AML-193 (cell line): ENCODE measurements at places on chromosomes 11 and 22.

DNA sequence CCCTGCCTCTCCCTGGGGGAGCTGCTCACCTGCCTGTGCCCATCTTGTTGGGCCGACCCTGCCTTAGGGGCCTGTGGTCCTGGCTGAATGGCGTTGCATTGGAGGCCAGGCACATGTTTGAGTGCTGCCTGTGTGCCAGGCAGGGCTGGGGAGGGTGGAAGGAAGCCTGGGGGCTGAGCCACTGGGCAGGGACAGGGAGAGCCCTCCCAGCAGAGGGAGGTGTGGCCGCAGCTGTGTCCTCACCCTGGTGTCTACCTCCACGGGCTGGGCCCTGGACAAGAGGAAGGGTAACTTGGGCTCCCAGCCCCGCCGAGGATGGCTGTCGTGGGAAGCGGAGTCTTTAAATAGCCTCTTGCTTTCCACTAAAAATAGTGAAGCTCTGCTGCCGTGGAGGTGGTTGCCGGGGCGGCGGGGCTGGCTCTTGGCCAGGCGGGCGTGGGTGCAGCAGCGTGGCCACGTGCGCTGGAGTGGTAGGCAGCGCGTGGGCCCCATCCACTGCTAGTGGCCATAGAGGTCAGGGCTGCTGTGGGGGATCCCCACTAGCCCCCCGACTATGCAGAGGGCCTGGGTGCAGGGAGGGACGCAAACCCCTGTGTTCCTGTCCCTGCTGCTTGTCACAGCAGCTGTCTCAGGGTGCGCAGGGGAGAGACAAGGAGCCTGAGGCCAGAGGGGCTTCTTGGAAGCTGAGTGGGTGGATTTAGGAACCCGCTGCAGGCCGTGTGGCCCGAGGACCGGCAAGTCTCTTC, 6.2 kb downstream of the ZDHHC8 start:
- no peak for DNase-seq

GRCh38 chr11:1121813-1122663, 35.7 kb upstream of the MUC5AC start:
- no peak for DNase-seq

DNA sequence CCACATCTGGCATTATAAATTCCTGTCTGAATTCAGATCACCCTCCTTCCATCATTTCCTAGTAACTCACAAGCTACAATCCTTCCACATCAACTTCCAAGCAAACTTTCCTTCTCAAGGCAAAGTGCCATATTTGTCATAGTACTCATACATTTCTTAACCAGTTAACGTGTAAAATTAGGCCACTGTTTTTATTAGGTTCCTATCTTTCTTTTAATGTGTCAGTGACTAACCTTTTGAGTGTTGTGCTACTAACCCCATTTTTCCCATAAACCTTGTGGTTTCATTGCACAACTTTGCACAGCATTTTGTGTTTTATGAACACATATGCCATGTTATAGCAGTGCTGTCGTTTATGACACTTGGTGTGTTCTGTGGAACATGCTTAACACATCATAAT, 90.1 kb downstream of the KIF18A start:
- no peak for DNase-seq

DNA sequence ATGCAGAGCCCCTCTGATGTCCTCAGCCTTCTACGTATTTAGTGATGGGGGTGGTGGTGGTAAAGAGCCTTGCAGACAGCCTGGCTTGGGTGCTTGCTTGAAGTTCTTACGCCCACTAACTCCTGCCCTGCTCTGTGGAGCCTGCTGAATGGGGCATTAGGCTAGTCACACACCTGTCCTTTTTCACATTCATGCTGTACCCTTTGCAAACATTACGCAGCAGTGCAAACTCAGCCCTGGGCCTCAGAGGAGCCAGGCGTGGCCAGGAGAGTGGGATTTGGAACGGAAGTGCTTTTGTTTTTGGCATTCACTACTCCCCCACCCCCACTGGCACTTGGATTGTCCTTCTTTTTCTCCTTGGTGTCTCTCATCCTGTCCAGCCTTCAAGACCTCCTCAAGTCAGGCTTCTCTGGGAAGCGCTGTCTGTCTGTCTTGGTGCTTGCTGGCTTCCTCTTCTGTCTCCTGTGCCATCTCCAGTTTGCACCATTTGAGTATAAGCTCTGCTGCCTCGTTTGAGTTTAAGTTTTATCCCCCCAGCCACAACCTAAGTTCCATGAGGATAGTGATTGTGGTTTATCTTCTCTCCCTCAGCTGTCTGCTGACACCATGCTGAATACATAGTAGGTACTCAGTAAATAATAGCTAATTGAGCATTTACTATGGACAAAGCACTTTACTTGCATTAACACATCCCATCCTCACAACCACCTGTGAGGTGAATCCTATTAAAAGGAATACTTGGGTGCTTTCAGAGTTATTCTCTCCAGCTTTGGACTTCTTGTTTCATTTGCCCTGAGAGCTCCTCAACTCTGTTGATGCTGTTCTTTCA, 26.7 kb downstream of the ZBTB16 start:
- DNase-seq = no peak

GRCh38 chr22:37638391-37639069, 939 bp upstream of the SH3BP1 start:
- no peak for DNase-seq

DNA sequence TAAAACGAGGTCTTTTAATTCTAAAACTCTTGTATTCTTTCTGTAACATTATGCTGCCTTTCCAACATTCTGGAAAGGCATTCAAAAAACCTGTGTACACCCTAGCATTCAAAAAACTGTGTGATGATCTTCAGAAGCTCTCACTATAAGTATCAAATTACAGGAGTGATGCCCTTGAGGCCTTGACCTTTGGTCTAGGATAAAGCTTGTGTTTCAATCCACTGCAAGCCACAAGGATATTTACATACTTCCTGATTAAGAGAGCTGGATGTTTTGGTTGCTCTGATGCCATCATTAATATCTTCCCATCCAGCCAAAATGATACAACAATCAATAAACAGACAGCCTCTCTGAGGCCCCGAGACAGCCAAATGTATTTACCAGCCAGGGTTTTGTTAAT, 11.9 kb downstream of the CLPB start:
- DNase-seq = no peak

DNA sequence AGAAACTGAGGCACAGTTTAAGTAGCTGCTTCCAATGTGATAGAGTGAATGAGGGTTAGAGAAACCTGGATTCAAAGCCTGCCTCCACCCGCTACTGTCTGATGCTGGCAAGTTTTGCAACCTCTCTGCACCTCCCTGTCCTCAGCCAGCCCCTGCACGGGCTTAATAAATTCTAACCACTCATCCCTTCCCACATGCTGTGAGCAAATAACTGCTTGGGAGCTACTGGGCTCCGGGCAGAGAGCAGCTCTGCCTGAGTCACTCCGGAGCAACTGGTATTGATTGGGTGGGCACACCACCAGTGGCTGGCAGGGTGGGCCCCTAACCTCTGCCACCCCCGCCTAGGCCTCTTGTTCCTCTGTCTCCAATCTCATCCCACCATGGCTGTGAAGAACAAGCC, 104.3 kb upstream of the SYT13 start:
- no peak for DNase-seq

DNA sequence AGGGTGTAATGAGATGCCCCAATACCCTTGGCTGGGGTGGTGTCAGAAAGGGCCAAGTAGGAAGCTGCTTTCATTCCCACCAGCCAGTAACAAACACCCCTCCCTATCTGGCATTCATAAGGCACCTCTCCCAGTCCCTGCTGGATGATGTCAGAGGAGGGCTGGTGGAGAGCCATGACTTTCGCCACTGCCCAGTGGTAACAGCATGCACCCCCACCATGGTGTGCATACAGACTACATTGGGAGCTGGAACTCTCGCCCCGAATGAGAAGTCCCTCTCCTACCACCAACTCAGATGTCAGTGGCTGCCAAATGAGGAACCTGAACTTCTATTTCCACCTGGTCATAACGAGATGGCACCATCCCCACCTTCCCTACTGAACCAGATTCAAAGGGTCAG, 73.3 kb downstream of the SGSM3 start:
- DNase-seq = no peak

DNA sequence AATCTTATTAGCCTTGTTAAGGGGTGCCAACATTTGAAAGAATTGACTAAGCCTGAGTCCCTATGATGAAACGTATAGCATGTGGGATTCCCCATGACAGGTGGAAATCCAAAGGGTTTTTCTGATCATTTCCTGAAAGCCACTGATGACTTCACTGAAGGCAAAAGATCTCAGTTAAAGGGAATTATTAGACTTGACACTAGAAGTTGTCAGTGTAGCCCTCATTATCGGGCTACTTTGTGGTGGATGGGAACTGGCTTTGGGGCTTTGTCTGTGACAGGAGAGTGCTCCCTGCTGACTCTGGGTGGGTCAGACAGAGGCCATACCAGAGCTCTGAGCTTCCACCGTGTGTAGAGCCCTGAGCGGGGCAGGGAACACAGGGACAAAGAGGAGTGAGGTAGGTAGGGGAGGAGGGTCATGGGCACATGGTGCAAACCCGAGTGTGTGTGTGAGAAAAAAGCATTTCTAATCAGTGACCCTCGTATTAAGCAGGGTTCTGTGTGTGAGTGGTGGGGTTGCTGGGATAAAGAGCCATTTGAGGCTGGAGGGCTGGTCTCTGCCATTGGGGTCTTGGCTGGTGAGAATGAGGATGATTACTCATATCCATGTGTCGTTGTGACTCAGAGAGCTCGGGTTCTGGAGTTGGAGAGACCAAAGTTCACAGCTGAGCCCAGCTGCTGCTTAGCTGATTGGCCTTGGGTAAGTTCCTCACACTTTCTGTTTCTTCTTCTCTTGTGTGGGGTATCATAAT, 101.1 kb downstream of the GRIK4 start:
- no peak for DNase-seq

- DNase-seq = no peak
Observed at GRCh38 chr22:32531931-32532819, 57.6 kb downstream of the FBXO7 start.

DNA sequence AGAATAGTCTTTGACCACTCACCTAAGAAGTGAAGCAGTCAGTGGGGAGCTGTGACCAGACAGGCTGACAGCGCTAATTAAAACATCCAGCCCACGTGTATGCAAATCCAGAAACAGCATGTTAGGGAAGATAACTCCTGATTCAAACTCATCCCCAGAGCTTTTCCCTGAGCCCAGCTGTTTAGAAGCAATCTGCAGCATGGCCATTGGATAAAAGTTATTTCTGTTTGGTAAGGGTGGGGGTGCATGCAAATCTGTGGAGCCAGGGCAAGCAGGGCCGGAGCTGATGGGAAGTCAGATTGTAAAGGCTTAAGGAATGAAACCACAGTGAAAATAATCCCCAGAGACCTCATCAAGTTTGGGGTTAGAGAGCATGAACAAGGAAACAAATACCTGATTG, 247.9 kb upstream of the KIRREL3 start:
- no peak for DNase-seq

DNA sequence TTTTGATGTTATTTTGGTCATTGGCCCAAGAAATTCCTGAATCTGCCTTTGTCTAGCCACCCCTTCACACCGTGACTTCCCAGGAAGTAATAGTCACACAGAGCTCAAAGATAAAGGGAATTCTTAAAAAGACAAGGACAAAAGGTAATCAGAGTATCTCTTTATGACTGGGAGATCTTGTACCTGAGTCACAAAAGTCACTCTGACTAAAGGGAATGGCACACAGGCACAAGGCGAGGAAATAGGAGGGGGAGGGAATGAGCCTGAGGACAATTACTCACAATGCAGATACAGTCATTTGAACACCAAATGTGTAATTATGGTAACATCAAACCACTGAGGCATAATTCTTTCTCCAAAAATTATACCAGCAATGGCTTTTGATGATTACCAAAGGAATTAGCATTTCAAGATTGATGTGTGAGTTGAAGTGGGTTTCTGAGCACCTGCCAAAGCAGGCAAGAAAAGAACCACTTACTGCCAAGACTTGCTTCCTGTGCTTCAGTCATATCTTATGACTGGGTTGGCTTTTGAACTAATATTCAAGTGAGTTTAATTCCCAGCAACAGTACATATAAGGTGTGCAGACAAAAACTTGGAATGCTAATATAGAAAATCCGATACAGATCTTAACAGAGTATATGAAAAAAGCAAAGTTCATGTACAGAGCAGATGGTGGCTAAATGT, 856.4 kb downstream of the LRRC4C start:
- no peak for DNase-seq

DNA sequence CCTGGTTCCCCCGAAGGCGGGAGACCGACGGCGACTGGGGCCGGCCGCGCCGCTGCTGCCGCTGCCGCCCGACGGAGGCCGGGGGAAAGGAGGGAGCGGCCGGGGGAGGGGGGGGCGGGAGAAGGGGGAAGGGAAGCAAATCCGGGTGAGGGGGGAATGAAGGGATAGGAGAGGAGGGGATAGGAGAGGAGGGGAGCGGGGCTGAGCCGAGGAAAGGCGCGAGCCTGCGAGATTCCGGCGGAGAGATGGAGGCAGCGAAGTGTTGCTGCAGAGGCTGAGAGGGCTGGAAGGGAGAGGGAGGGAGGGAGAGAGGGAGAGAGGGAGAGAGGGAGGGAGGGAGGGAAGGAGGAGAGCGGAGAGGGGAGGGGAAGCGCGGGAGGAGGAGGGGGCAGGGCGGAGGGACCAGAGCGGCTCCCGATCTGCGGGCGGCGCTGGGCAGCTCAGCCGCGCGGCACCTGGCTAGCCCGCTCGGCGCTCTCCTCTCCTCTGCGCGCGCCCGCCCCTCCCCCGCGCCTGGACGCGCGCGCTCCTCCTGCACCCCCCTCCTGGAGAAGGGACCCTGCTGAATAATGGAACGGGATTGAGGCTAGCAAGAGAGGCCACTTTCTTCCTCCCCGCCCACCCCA, 52.3 kb downstream of the SLC22A12 start:
- no peak for DNase-seq

- DNase-seq = no peak
Observed at GRCh38 chr11:10934293-10934860, 76.5 kb upstream of the ZBED5 start.

DNA sequence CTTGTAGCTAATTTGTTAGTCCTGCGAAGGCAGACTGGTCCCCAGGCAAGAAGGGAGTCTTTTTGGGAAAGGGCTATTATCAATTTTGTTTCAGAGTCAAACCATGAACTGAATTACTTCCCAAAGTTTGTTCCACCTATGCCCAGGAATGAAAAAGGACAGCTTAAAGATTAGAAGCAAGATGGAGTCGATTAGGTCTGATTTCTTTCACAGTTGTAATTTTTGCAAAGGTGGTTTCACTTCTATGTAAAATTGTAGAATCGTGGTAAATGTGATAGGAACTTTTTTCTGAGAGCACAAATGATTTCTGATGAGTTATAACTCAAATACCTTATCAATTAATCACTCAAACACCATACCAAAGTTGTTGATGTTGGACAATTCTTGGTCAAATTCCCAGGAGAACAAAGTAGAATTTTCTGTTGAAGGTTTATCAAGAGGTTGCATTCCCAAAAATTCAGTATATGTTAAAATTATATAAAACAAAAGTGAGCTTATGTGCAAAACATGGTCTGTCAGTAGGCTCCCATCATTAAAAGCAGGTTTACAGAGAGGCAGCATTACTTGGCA, 2.9 kb upstream of the CTSC start:
- no peak for DNase-seq

DNA sequence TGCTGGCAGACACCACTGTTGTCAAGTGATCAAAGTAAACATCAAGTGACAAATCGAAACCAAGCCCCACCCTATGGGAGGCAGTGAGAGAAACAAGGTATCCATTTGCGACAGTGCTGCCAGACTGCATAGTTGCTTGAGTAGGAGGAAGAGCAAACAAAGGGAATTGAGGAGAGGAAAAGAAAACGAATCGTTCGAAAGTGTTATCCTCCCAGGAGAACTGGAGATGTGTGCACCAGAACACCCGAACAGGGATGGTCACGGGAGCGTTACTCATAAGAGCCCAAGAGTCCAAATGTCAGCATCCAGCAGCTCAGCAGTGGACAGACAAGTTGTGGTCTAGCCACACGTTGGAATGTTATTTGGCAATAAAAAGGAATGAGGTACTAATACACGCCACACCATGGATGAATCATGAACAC, 58.4 kb upstream of the NUP50 start:
- DNase-seq = no peak
